Stimulated activated CD4-positive, alpha-beta T cell treated with anti-CD3 and anti-CD28 coated beads, TNF-alpha, amount 100 ng/mL, for 24 hours (primary cell): ENCODE measurements at places on chromosomes 5 and 9.

GRCh38 chr9:33202018-33202417 is 34.9 kb upstream of the B4GALT1 start:
- no peak for DNase-seq

DNA sequence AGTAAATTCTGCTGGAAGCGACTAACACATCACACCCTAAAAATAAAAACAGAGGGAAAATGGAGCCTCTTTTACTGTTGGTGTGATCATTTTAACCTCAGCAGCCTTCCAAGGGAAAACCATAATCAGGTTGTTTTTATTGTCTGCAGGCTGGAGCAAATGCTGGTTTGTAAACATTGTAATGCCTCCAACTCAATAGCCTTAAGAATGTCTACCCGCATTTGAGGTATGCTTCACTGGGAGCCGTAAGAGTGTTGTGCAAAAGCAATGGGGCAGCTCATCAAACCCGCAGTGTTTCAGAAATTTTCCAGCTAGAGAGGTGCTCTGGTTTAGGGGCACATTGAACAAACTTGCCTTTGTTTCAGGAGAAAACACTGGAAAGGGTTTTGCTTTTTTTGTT is 17.0 kb downstream of the NIM1K start:
- no peak for DNase-seq

DNA sequence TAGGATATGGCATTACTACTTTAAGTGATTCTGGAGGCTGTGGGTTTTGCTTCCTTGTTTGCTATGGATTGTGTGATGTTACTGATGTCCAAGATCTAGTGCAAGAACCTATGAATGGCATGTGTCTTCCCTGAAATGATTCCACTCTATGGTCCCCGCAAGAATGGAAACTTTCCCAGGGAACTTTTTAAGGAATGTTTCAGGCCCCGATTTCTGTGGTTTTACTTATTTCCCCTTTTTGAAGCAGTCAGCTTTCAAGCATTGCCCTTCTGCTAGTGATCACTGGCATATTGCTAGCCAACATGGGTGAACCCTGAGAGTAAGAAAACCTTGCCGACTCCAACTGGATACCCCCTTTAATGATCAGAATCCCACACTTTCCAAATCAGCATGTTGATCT is 26.6 kb upstream of the CD180 start:
- no peak for DNase-seq

- no peak for DNase-seq
Measured at GRCh38 chr5:93596676-93597490, 13.9 kb downstream of the NR2F1 start.

DNA sequence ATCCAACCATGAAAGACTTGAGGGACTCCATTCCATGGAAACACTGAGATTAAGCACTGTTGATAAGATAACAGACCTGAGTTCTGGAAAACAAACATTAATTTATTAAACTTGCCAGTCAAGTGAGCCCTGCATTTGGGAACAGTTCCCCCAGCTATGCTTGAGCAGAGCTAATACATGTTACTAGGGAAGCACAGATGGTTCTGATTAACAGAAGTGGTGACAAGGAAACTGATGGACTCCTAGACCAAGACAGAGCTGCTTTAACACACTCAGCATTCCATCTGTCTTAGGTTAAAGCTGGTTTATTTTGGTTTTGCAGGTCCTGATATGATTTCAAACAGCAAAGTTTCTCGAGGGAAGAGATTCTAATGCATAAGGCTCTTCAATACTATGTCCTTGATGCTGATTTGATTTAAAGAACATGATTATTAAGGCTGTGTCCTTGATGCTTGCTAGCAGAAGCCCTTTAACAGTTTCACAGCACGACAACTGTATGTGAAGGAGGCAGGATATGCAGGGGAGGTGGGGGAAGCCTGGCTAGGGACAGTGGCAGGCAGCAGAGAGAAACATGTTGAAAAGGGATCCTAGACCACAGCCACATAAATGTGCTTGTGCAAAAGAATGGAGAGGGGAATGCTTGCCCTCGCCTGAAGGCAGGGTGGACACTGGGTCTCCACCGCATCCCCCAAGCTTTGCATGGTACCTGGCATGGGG is 66.2 kb downstream of the ACTBL2 start:
- DNase-seq = no peak

DNA sequence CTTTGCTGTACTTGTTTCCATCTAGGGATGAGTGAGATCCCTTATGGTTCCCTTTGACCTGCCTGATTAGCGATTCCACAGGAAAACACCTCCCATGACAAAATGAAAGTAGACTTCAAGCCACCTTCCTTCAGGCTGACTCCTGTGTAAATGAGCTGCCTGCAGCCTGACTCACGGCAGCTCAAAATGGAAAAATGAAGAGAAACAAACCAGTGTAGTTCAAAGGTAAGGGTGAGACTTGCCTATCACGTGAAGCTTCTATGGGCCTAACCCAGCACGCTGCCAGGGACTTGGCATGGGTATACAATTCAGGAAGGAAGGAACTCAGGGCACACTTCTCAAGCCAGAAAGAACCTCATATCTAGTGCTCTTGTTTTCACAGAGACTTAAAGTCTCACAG is 110.1 kb upstream of the LRRTM2 start:
- DNase-seq = no peak

DNA sequence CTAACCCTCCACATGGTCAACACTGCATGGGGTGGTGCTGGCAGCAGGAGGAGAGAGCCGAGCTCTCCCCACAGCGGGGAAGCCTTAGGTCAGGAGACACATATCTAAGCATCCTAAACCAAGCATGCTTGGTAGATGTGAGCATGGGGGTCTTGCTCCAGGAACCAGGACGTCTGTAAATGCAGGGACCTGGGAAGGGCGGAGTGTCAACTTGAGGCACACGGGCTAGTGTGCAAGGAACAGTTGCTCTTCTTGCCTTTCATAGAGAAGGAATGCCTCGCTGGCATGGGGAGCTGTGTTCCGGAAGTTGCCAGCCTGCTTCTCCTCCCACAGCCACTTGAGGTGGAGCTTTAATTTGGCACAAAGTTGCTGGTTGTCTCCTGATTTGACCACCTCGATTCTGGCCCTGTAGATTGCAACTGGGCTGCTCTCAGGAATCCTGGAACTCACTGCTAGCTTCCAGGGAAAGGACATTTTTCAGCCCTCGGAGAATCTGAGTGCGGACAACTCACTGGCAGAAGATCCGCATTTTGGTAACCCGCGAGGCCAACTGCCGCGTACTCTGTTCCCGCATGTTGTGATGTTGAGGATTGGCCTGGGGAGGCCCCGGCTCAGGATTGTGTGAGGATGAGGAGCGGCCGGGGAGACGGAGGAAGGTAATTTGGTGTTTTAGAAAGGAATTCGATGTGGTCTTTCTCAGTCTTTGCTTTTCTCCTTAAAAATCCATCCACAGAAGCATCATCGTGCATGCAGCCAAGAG is 370.3 kb upstream of the IRX1 start:
- no peak for DNase-seq

DNA sequence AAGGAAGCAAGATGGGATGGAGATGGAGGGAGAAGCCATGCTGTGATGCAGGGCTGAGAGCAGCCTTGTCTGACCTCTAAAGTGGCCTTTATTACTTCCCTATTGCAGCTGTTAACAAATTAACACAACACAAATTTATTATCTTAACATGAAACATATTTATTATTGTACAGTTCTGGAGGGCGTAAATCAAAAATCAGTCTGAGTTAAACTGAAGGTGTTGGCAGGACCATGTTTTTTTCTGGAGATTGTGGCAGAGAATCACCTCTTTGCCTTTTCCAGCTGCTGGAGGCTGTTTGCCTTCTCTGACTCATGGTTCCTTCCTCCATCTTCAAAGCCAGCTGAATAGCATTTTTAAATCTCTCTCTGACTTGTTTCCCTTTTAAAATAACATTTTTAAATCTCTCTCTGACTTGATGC is 7.2 kb upstream of the MCC start:
- no peak for DNase-seq

- DNase-seq = no peak
Measured at GRCh38 chr5:56625541-56625940, 189.8 kb upstream of the MAP3K1 start.

- DNase-seq = no peak
Measured at GRCh38 chr5:68305223-68305870, 89.8 kb downstream of the PIK3R1 start.

- no peak for DNase-seq
Measured at GRCh38 chr5:94793816-94794198, 175.3 kb downstream of the SLF1 start.

GRCh38 chr9:133290751-133291302 is 15.8 kb upstream of the ABO start:
- no peak for DNase-seq

GRCh38 chr9:36843964-36844363 is 190.1 kb downstream of the PAX5 start:
- no peak for DNase-seq

DNA sequence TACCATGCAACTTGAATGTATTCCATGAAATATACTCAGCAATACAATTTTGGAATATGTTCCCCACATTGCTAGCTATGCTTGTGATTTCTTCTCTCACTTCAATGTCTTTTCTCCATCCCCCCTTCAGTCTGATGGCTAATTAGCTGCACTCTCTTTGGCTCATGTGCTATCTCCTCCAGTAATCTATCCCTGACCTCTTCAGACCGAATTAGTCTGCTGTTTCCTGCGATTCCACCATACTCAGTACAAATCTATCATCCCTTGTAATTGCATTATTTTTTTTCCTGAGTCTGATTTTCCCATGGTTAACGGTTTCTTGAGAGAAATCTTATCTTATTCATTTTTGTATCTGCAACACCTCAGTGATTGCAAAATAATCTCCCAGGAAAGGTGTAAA is 360.7 kb upstream of the CDH10 start:
- no peak for DNase-seq

GRCh38 chr9:22395687-22396141 is 50.9 kb upstream of the DMRTA1 start:
- no peak for DNase-seq

- DNase-seq = no peak
Measured at GRCh38 chr5:80437326-80437725, 29.5 kb downstream of the ZFYVE16 start.

DNA sequence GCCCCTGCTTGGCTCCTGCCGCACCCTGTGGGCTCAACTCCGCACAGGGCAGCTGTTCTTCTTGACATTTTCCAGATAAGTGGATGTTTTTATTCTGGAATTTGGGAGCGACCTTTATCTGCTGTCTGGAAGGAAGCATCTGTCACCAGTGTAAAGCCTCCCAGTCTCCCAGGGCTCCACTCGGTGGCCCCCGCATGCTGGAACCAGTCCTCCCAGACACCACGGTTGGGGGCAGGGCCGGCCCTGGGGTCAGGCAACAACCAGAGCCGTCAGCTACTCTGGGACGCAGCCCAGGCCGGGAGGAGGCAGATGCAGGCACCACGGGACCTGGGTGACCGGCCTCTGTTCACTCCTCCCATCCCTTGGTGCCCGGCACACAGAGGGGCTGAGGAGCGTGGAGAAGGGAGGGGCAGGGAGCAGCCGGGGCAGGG is 92.8 kb upstream of the ADAMTS2 start:
- no peak for DNase-seq

- no peak for DNase-seq
Measured at GRCh38 chr5:176513788-176514187, 23.4 kb downstream of the RNF44 start.

GRCh38 chr5:149147676-149148075 is 6.4 kb downstream of the ABLIM3 start:
- DNase-seq = no peak

- no peak for DNase-seq
Measured at GRCh38 chr9:81885602-81886001, 42.6 kb upstream of the SPATA31D4 start.

DNA sequence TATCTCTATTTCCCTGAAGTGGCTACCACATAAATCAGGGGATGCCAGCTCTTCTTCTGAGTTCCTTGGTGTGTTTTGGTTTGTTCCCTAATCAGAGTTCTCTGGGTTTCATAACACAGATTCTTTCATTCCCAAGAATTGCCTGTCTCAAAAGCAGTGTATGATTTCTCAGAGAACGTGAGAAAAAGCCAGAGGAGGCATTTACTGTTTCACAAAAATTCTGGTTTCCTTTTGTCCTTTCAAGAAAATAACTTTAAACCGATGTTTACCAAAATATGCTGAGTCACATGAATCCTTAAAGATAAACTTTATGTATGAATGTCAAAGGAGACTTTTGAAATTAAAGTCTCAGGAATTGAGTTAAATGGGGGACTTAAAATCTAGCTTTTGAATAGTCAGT is 314.3 kb downstream of the EBF1 start:
- no peak for DNase-seq

GRCh38 chr9:76654051-76654461 is 110.2 kb upstream of the PCA3 start:
- no peak for DNase-seq

DNA sequence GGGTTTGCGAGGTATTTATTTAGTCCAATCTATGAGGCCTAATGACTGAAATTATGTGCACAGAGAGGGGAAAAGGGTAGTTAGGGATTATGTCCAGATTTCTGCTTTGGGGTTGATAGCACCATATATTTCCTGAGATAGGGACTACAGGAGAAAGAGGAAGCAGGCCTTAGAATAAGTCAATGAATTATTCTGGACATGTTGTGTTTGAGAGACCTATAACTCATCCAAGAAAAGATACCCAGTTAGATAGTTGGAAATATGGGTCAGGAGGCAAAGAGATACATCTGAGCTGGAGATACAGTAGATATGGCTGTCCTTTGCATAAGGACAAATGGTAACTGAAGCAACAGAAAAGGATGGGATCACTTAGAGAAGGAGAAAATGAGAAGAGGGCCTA is 53.1 kb downstream of the NR3C1 start:
- DNase-seq = no peak

GRCh38 chr9:87500491-87501270 is 3.0 kb downstream of the DAPK1 start:
- no peak for DNase-seq

GRCh38 chr9:127835991-127836516 is 18.4 kb downstream of the ENG start:
- DNase-seq = no peak

GRCh38 chr5:148998174-148998797 is 64.6 kb downstream of the SH3TC2 start:
- no peak for DNase-seq

- DNase-seq = no peak
Measured at GRCh38 chr9:117886616-117887015, 182.4 kb downstream of the TLR4 start.

GRCh38 chr9:137828527-137829259 is 48.9 kb upstream of the CACNA1B start:
- no peak for DNase-seq

GRCh38 chr5:51188001-51188591 is 195.2 kb upstream of the ISL1 start:
- DNase-seq = no peak

GRCh38 chr5:64834611-64835010 is 65.9 kb downstream of the CWC27 start:
- DNase-seq = no peak

DNA sequence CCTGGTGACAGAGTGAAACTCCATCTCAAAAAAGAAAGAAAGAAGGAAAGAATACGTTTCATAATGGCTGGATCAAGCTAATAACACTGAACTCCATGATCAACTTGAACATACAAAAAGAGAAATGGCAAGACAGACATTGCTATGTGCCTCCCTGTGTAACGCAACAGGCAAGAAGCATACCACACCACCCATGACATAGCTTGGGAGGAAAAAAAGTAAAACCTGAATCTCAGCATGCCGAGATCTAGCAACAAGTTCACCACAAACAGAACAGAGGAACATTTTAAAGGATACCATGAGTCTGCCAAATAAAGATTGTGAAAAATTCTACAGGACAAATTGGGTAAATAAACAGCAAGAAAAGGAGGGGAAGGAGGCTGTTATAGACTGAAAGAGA is 26.7 kb downstream of the HOMER1 start:
- DNase-seq = no peak

- no peak for DNase-seq
Measured at GRCh38 chr5:143652108-143652700, 159.8 kb upstream of the HMHB1 start.

- no peak for DNase-seq
Measured at GRCh38 chr9:31520301-31521085, 864.0 kb upstream of the ACO1 start.
